H1 (cell line): ENCODE measurements at places on chromosomes 16 and 17.

DNA sequence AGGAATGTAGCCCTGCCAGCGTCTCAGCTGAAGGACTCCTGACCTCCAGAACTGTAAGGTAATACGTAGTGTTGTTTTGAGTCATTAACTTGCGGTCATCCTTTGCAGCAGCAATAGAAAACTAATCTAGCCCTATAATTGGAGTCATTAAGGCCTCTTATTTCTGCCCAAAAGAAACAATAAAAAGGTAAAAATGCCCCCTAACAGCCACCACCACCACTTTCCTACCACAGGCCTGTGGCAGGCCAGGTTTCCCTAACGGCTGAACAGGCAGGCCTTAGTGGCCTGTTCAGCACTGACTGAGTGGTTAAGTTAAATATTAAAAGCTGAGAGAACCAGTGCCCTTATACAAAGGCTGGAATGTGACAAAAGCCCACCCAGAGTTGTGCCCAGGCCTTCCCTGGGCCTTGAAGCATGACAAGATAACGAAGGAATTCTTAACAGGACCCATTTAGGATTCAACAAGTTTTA, 286.5 kb upstream of the ERCC4 start:
- no peak for DNase-seq

DNA sequence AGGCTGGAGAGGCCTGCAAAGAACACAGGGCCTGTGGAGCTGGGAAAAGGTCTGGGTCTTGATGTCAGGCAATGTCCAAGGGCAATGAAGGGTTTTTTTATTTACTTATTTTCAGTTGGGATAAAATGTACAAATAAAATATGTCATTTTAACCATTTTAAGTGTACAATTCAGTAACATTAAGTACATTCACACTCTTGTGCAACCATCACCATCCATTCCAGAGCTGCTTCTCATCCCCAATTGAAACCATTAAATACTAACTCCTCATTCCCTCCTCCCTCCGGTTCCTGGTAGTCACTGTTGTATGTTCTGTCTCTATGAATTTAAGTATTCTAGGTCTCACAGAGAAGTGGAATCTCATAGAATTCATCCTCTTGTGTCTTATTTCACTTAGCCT, 444.7 kb downstream of the HS3ST3B1 start:
- no peak for DNase-seq

DNA sequence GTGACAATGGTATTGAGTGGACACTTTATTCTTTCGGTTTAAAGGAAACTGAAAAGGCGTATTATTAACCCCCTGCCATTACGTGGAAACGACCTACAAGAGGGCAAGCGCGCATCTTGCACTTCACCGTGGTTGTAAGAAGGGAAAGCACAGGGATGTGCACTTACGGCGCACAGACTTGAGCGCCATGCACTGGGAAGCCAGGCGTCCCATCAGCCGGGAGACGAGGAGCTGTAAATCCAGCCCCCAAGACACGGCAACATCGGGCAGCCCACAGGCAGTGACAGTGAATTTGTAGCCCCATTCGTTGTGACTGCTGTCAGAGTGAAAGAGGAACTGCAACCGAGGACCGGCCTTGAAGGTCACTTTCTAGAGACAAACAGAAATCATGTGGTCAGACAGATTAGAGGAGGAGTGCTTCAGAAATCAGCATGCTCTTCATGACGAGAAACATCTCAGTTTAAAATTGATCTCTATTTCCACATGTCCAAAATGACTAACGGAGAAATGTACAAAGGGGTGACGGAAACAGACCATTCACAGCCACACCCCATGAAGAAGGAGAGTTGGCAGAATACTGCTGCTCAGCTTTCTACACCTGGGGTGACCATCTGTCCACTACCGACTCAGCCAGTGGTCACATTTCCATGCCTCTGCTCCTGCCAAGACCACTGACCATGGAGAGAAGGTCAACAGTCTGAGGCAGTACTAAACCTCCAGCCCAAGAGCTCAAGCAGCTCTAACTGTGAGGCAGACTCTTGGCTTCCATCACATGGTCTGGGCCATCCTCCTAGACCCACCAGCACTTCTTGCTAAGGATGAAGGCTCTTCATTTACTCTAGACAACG, 68.6 kb downstream of the ZZEF1 start:
- DNase-seq = no peak

GRCh38 chr17:33024688-33025486, 33.2 kb downstream of the SPACA3 start:
- no peak for DNase-seq

- no peak for DNase-seq
These were observed 96.8 kb downstream of the BRIP1 start for GRCh38 chr17:61766520-61766919.

- DNase-seq = no peak
These were observed 572 bp downstream of the KSR1 start for GRCh38 chr17:27456681-27457359.

DNA sequence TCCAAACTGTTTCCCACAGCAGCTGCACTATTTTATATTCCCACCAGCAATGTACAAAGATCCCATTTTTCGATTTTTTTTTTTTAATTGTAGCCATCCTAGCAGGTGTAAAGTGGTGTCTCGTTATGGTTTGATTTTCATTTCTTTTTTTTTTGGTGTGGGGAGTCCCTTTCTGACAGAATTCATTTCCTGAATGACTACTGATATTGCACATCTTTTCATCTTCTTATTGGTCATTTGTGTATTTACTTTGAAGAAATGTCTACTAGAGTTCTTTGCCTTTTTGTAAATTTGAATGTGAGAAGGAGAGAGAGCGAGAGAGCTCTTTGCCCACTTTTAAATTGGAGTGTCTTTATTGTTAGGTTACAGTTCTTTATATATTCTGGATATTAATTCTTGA, 14.0 kb downstream of the CYB5B start:
- DNase-seq = no peak

- DNase-seq = no peak
These were observed 31.7 kb downstream of the CRISPLD2 start for GRCh38 chr16:84851192-84852127.

DNA sequence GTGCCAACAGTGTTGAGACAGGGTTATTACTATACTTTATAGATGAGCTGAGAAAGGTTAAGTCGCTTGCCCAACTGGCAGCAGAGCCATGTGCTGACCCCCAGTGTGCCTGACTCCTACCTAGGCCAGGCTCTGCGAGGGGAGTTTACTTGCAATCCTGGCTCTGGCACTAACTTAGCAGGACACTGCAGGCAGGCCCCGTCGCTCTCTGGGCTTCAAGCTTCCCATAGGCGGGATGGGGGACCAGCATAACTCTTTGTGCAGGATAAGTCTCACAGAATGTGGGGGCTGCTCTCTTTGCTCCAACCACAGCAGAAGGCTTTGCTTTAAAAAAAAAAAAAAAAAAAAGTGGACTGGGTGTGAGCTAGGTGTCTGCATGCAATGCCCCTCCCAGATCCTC, 102.7 kb downstream of the GNAO1 start:
- no peak for DNase-seq

DNA sequence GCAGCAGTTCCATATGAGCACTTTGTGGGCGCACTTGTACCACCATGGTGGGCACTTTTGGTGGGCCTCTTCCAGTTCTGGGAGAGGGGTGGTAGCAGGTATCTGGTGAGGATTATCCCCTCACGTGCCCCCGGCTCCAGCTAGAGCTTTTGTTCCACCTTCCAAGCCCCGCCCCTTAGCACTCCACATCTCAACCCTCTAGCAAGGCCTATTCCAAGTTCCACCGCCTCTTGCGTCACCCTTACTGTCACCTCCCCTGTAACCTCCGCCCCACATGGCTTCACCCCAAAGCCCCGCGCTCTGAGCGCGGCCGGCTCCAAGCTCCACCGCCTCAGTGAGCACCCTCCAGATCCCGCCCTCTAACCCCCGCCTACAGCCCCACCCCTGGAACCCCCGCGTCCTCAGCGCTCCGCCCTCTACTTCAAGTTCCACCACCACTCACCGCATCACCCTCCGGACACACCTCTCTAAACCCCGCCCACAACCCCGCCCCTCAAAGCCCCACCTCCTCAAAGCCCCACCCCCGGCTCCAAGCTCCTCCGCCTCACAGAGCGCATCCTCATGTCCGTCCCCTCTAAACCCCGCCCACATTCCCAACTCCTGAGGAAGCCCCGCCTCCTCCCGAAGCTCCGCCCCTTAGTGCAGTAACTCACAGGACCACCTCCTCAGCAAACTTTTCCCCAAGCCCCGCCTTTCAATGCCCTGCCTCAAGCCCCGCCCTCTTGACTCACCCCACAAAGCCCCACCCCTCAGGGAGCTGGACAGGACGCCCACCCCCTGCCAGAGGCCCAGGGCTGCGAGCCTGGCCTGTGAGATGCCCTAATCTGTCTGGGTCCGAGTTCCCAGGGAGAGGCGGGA, 11.1 kb downstream of the SCN4A start:
- peak; percentile 100 for DNase-seq

DNA sequence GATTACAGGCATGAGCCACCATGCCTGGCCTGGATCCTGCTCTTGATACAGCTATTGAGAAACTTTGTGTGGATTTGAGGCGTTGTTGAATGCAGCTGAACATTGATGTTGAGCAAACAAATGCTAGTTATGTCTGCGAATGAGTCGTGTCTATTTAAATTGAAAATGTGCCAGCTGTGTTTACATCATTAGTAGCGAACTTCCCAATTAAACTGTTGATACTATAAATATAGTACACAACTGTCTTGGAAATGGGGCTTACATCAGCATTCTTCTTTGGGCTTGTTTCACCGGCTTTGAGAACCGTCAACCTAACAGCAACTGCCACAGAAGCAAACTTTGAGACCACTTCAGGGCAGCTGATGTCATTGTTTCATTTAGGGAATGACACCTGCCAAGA, 251.9 kb downstream of the RBFOX1 start:
- no peak for DNase-seq

GRCh38 chr17:1783271-1783670, 21.4 kb downstream of the SERPINF1 start:
- no peak for DNase-seq

DNA sequence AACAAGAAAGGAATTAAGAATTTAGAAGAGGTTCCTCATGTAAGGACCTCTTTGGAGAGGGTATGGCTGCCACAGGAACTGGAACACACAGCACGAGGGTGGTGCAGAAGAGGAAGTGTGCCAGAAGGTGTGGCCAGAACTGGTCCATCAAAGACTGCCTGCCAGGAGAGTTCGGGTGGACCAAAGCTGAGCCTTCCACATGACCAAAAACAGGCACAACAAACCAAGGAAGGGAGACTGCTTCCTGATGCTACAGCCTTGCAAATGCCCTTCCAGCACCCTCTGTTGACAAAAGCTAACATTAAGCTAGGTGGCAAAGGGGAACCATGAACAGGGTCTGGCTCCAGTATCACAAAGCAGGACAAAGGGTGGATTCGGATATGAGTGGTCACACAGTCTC, 125.8 kb upstream of the TMEM97 start:
- no peak for DNase-seq
